Non-pigmented ciliary epithelial cell (primary cell): ENCODE measurements at places on chromosomes 1 and 21.
A peak's percentile ranks its signal among the peaks of the same experiment; 100 is the strongest.

- no peak for DNase-seq
These were observed 6.3 kb downstream of the MIA3 start for GRCh38 chr1:222624214-222624613.

- no peak for DNase-seq
These were observed 74.0 kb upstream of the RALGPS2 start for GRCh38 chr1:178650934-178651511.

DNA sequence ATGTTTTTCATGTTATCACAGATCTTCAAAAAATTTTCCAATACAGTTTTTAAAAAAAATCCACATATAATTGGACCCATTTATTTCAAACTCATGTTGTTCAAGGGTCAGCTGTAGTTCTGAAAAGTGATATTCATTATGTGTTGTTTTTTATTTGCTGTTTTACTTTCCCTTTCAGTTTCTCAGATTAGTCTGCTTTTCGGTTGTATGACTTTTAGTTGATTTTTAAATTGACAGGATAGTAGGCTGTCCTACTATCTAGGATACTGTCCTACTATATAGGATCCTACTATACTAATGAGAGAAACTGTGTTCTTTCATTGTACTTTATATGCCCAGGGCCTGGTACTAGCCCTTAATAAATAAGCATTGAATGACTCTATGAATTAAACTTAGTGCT is 33.6 kb upstream of the GPR52 start:
- no peak for DNase-seq

DNA sequence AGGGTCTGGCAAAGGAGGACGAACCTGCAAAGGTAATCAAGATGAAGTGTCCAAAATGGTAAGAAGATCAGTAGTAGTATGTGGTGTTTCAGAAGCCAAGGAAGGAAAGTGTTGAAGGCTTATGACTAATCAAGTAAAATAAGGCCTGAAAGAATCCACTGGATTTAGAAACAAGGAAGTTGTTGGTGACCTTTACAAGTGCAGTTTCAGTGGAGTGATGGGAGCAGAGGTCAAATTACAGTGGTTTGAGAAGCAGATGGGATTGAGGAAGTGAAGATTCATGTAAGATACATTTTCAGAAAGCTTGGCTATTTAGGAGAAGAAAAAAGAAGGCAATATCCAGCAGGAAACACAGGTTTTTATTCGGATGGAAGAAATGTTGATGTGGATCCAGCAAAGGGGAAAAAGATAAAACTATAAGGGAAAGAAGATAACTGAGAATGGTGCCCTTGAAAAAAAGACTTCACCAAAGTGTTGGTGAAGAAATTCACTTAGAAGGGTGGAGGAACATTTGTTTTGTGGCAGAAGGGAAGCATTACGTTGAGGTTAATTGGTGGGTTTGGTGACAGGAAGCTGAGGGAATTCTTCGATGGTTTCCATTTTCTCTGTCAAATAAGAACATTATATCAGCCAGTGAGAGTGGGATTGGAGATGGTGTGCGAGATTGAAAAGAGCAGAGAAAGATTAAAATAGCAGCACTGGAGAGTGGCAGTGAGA is 2.1 kb downstream of the ARMH1 start:
- no peak for DNase-seq

GRCh38 chr1:61115436-61115835 is 33.1 kb downstream of the NFIA start:
- no peak for DNase-seq

GRCh38 chr1:178869119-178869697 is 1.7 kb downstream of the ANGPTL1 start:
- DNase-seq: peak; percentile 27

GRCh38 chr1:187924252-187924651 is 1095.5 kb downstream of the PLA2G4A start:
- DNase-seq: no peak

DNA sequence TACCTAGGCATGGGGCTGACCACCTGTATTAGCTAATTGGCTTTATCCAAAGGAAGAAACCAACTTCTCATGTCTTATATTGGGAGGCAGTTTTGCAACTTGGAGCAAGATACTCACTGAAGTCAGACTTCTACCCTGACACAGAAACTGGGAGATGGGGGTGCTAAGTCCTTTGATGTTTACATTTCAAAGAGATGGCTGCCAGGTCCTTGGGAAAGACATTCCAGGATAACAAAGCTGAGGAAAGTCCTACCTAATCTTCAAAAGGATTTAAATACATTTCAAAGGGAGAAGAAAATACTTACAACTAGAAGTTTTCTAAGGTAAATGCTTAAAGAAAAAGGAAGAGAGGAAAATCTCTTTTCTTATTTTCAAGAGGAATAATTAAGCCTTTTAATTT is 62.1 kb downstream of the FH start:
- no peak for DNase-seq

DNA sequence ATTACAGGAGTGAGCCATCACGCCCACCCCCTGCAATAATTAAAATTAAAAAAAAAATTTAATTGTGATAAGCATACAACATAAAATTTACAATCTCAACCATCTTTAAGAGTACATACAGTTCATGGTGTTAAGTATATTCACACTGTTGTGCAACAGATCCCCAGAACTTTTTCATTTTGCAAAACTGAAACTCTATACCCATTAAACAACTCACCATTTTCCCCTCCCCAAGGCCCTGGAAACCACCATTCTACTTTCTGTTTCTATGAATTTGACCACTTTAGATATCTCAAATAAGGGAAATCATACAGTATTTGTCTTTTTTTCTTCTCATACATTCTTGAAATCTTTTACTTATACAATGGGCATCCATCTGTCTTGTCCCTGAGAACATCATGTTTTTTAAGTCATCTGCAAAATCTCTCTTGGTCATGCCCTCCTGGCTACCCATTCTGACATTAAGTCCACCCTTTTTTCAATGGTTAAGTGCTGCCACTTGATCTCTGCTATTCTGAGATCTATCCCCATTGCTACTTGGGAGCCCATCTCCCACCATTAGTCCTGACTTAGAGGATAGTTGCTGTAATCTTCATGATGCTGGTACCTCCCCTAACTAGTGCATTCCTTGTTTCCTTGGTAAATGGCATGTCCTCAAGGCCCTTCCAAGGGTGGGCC is 39.4 kb upstream of the ZFYVE9 start:
- no peak for DNase-seq

- no peak for DNase-seq
These were observed 504 bp upstream of the SDHC start for GRCh38 chr1:161313554-161314200.

DNA sequence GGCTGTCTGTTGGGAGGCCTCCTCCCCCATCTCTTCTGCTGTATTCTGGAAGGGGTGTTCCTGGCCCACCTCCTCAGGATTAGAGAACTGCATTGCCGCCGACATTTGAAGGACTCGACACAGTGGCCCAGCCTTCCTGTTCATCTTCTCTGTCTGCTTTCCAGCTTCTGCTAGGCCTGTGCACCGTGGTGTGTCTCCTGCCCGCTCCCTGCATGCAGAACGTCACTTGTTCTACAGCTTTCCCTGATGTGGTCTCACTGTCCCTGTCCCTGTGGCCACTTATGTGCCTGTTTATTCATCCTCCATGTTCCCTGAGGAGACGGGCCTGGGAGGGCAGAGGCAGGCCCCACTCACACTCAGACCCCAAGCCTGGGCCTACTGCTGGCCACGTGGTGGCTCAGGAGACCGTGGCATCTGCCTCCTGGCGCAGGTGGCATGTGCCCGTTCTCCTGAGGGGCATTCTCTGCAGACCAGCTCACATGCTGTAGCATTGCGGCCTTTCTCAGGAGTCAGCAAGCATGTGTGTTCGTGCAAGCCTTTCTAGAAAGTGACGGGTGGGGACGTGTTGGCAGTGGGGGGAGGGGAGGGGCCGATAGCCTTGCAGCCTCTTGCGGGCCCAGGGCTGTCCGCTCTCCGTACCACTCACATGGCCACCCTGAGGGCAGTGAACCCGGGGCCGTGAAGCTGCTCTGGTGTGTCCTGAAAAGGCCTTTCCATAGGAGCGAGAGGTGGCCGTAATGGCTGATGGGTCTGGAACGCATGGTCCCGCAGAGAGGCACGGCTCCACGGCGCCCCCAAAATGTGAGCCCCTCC is 35.9 kb downstream of the POFUT2 start:
- DNase-seq: no peak

DNA sequence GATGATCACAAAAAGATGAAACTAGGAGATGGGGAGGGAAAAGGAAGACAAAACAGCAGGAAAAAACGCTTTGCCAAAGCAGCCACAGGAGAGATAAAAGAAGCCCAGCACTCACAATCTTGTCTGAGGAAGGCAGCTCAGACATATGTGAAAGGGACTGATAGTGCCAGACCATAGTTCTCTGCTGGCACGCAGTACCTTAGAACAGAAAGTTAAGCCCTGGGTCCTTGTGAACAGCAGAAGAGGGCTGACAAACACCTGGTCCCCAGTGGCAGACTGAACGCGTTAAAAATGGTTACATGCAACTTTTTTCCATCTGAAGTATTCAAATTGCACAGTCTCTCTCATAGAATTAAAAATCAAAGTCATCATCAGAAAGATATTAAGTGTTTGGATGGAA is 433.2 kb upstream of the ADAMTS5 start:
- no peak for DNase-seq

- no peak for DNase-seq
These were observed 88.3 kb downstream of the SCMH1 start for GRCh38 chr1:41153750-41154274.

DNA sequence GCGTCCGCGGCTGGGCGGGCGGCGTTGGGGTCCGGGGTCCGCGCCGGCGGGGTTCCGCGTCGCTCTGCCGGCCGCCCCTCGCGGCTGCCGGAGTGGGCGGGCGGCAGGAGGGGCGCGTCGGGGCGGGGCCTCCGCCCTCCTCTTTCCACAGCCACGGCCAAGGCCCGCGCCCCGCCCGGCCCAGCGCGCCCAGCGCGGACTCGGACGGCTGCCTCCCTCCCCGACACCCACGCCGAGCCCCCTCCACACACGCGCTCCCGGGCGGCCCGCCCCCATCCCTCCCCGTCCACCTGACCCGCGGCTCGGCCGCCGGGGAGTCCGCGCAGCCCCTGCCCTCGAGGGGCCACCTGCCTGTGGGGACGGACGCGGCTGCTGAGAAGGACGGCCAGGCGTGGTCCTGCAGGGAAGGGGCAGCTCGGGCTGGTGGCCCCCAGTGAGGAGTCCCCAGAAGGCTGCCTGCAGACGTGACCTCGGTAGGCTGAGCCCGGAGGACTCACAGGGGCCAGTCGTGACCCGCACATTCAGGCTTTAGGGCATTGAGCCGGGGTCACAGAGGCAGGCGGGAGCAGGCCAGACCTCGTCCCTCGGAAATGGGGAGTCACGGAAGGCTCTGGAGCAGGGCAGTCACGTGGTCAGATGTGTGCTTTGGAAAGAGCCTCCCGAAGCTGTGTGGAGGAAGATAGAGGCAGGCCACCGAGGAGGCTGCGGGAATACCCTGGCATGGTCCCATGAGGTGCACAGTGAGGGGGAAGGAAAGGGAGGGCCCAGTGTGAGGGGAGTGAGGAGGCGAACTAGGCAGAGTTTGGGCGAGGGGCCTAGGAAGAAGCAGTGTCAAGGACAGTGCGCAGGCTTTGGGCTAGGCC is at the start of gene COL8A2:
TSS of gene COL8A2 (minus strand) at position 94 of the 863 bp plus-strand sequence. CDS start 24,980 bp downstream, outside the sequence.
- no peak for DNase-seq

DNA sequence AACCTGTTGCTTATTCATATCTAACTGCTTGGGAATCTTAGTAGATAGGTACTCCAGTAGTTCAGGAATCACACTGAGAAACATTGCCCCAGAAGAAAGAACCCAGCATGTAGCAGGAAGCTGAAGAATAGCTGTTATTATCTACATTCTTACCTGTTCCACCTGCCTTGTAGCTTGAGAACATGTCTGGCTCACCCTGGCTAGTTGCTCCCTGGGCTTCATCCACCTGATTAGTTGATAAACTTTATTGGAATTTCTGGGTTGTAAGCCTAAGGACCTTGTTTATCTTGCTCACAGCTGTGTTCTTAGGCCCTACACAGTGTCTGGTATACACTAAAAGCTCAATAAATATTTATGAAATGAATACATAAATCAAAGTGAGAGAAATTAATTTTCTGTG is 106.3 kb upstream of the DMRTA2 start:
- DNase-seq: no peak

- no peak for DNase-seq
These were observed 49.2 kb upstream of the C1orf198 start for GRCh38 chr1:230917284-230918135.

DNA sequence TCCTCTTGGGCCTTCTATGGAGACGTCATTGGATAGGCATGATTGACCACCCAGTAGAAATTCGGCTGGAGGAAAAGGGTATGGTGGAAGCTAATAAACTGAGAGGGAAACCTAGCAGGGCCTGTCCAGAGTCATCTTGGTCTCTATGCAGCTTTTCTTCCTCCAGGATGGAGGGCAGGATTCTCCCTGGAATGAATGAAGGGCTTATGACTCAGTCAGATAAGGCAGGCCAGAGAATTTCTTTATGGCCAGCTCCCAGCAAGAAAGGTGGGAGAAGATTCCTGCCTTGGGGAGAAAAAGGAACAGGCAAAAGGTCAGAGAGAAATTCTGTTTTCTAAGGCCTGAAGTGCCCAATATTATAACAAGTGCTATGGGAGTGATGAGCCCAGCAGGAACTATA is 17.1 kb downstream of the FBLIM1 start:
- DNase-seq: no peak

DNA sequence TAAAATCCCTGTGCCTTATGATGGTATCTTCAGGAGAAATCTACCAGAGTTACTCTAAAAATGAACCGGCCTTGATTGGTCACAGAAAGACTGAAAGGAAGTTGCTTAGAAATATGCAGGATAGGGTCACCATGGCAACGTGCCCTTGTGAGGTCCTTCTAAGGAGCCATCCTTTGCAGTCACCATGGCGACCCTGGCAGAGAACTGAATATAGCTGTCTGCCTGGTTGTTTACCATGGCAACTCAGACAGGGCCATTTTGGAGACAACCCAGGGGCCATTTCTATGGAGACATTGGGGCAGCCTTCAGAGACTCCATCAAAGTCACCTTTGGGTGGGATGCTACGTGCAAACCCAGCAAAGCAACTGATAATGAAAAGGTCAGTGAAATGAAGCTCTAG is 43.0 kb downstream of the SNX7 start:
- DNase-seq: no peak
